Naive thymus-derived CD4-positive, alpha-beta T cell (primary cell): ENCODE measurements at places on chromosomes 12 and 14.

DNA sequence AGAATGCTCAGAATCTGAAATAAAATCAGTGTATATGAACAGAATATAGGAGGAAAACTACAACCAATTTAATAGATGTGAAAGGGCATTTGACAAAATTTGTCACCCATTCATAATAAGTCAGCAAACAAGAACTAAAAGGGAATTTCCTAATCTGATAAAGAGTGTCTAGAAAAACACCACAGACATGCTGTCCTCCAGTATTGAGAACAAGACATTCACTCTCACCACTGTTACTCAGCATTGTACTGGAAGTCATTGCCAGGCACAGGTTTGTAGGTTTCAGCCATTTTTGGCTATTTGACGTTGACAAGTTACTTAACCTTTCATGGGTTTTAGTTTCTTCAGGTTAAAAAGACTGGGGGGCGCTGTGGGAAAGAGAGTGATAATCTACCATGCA lies 13.2 kb downstream of the EIF2S1 start:
- H3K27me3 ChIP-seq, result no peaks in the 10 kb centered on the region
- no peak for DNase-seq
- peak overlapping the region; percentile 46 for H3K27ac ChIP-seq
- peaks cover 69% of the 10 kb centered on the region for H3K36me3 ChIP-seq
- no peaks in the 10 kb centered on the region for H3K4me1 ChIP-seq
- H3K4me3 ChIP-seq, result no peak overlapping the region

DNA sequence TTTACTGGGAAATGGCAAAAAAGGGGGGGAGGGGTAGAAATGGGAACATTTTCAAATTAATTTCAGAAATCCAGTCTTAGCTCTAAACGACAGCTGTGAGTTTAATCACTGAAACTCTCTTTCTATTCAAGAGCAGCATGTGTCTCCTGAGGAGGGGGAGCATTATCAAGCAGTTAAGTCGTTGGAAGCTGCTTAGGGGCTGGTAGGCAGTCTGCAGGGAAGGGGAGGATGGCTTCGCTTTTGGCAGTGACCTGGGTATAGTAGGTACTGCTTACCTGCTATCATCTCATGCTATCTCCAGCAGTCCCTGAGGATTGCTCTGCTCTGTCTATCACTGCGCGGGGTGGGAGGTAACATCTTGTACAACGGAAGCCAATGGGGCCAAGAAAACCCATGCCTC lies 567.4 kb downstream of the NRXN3 start:
- H3K4me1 ChIP-seq, result no peaks in the 10 kb centered on the region
- H3K4me3 ChIP-seq, result no peak overlapping the region
- DNase-seq, result no peak

DNA sequence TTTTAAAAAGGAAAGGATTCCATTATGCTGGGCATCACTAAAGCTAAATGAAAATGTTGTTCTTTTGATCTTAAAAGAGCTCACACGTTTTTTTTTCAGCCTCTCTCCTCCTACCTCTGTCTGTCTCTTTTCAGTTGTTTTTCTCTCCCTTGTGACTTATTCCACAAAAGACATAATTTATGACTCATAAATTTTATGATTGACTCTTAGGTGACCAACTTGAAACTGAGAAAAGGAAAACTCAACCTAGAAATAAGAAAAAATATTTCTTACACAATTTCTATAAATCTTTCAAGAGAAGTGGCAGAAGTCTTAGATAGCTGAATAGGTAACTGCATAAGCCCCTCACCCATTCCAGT lies 227.7 kb upstream of the DDHD1 start:
- no peaks in the 10 kb centered on the region for H3K27me3 ChIP-seq
- H3K36me3 ChIP-seq, result no peaks in the 10 kb centered on the region
- no peak for DNase-seq
- H3K27ac ChIP-seq, result no peak overlapping the region
- H3K4me1 ChIP-seq, result no peaks in the 10 kb centered on the region

DNA sequence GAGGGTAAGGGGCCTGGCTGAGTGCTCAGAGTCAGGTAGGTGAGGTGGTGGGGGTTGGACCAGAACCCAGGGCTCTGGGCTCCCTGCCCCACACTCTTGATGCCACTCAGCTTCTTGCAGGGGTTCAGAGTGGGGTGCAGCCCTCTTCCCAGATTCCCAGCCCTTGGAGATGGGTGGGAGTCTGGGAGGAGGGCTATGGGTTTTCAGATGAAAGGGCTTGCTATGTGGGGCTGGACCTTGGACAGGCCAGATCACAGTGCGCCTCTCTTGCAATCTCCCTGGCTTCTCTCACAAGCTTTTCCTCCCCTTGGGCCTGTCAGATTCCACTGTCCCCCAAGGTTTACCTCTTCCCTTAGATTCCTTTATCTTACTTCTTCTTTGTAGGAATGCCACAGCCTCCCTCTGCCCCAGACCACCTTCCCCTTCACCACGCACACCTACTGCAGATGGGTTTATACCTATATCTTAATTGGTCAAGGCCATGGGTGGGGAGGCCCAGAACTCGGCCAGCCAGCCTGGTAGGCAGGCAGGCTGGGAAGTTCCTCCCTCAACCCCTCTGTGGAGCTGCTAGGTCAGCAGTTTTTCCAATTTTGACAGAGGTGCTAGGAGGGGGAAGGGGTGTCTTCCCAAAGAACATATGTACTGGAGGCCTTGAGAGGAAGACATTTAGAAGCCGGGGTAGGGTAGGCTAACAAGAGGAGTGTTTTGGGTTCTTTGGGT lies 1.4 kb downstream of the NYNRIN start:
- no peaks in the 10 kb centered on the region for H3K36me3 ChIP-seq
- H3K27ac ChIP-seq, result no peak overlapping the region
- H3K4me1 ChIP-seq, result no peaks in the 10 kb centered on the region

- no peaks in the 10 kb centered on the region for H3K36me3 ChIP-seq
- no peak overlapping the region for H3K4me3 ChIP-seq
- H3K4me1 ChIP-seq, result no peaks in the 10 kb centered on the region
- no peak overlapping the region for H3K27ac ChIP-seq
- no peaks in the 10 kb centered on the region for H3K27me3 ChIP-seq
Observed at GRCh38 chr12:60684988-60685655, 1089.3 kb downstream of the SLC16A7 start.
